ENCODE measurements at places on chromosomes 4 and X.

GRCh38 chr4:74794382-74795010, at the start of gene BTC:
BTC (minus strand) TSS chr4:74794523; CDS start chr4:74794325, 198 bp downstream.
- peak; percentile 34 for DNase-seq

DNA sequence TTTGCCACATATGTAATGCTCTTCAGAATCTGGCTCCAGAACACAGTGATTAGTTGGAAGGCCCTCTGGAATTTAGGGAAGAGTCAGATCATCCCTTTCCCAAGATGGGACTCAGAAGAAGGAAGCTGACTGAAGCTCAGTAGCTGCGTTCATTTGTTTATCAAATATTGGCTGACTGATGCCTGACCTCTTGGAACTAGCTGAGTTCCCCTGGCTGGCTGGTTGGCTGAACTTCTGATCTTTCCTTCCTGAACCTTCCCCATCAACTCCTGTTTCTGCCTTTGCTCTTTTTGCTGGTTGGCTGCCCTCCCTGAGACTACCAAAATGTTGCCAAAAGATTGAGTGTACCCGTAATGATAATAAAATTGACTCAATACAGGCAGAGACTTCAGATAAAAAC, 866.5 kb upstream of the INTU start:
- no peak for DNase-seq

DNA sequence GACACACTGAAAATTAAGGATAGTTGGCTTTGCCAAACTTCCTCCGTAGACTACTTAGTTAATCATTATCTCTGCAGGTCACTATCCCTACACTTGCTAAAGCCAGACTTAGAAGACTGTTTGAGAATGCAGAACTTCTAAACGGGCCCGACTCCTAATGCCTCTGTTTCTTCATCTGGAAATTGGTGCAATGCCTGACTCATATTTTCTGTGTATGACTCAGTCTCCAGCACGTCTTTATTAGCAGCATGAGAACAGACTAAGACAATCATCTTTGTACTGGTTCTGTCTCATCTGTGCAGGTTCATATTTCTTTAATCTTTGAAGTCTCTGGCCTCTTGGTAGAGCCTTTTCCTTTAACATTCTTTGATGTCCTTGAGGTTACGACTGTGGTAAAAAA, 411.9 kb upstream of the ACTRT1 start:
- DNase-seq = no peak

DNA sequence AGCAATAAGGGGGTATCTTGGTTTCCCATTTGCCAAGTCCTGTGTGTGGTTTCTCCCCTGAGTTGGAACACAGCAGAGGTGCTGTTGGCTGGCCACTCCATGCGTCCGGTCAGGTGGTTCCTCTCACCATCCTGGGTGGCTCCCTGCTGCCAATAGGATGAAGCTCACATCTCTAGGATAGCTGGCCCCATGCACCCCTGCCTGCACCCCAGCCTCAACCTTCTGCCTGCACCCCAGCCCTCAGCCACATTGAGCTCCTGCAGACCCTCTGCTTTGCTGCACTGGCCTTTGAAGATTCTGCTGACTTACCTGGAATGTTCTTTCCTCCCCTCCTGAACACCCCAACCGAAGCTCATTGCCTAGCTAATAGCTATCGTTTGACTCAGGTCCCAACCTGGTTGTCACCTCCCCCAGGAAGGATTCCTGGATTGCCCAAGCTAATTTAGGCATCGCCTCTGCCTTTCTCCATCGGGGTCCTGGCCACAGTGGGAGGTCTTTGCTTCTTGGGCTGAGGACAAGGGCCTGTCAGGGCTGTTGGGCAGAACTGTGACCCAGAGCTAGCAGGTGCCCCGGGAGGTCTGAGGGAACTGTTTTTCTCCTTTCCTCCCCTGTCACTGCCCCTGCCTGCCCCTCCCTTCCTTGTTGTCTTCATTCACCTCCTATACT, 36.6 kb upstream of the GRPEL1 start:
- no peak for DNase-seq

GRCh38 chr4:72111863-72112262, 80.1 kb downstream of the NPFFR2 start:
- no peak for DNase-seq

- no peak for DNase-seq
Measured at GRCh38 chrX:71550578-71550977, 17.7 kb downstream of the OGT start.

DNA sequence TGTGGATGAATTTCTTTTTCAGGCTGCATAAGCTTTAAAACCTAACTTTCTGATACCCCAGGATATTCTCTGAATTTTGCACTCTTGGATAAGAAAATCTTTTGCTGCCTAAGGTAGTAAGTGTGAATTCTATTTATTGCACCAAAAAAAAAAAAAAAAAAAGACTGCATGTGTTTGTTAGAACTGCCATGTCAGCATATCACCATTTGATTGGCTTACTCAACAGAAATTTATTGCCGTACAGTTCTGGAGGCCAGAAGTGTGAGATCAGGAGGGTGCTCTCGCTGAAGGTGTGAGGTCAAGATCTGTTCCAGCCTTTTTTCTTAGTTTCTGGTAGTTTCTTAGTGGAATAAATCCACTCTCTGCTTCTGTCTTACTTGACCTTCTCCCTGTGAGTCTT, 1250.0 kb upstream of the PRKX start:
- DNase-seq = no peak

GRCh38 chr4:108384544-108384943, 215.8 kb upstream of the LEF1 start:
- DNase-seq = no peak

- DNase-seq = no peak
Measured at GRCh38 chr4:185275501-185275900, 66.1 kb downstream of the SNX25 start.

DNA sequence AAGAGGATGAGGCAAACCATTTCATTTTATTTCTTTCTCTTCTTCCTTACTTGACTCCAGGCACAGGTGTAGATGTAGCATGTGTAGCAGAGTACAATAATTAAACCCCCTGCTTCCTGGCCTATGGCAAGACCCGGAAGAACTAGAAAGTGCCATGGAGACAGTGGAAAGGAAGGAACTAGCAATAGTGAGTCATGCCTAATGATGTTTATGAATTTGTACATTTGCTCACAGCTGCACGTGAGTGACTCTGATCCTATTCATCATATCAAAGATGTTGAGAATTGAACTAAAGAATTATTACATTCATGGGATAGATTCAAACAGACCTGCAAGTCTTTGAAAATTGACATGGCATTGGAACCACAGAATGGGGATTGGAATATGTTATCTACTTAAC, 2233.9 kb upstream of the TENM3 start:
- no peak for DNase-seq

DNA sequence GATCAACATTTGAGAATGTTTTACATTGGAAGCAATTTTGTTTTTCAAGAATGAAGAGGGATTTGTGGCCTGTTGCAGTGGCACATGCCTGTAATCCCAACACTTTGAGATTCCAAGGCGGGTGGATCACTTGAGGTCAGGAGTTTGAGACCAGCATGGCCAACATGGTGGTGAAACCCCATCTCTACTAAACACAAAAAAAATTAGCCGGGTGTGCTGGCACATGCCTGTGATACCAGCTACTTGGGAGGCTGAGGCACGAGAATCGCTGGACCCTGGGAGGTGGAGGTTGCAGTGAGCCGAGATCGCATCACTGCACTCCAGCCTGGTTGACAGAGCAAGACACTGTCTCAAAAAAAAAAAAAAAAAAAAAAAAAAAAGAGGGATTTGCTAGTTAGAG, 127.8 kb downstream of the RPA4 start:
- no peak for DNase-seq

GRCh38 chr4:60378010-60378409, 822.1 kb upstream of the ADGRL3 start:
- no peak for DNase-seq
